ENCODE measurements at places on chromosomes 11 and 22. TPM values are rescaled to one million over a fixed set of nuclear protein-coding genes. Genes with fewer than 3 reads are reported as not detected.

UPK2 gene
- total RNA-seq, result not detected

PDE2A gene
- 0.92 TPM for total RNA-seq

C11orf42 gene
- total RNA-seq, result not detected

PAFAH1B2 gene
- 87.8 TPM for total RNA-seq

GRCh38 chr11:31325160-31325559 lies 44.4 kb downstream of the DCDC1 start:
- no peak for DNase-seq

DNA sequence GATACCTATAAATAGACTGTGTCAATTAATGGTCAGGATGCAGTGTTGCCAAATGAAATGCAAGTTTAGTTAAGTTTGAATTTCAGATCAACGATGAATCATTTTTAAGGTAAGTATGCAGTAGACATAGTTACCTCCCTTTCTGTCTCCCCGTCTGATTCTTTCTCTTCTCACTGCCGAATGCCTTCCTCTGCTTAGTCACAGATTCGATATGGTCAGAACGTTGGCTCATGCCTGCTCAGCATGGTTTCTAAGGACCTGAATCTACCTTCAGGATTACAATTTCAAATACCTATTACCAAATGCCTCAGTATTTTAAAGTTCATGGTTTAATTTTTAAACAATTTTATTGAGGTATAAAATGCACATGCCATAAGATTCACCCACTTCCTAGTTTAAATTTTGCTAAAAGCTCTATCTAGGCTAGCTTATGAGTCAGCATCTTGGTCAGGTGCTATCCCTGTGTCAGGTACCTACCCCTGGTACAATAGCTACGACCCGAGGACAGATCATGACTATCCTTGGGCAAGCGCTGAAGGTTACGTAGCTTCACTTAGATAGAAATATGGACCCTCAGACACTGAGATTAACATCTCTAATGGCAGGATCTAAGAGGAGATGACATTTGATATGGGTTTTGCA lies 78.2 kb upstream of the SPON1 start:
- DNase-seq, result no peak

- DNase-seq, result no peak
Observed at GRCh38 chr22:38707346-38707745, 1.6 kb downstream of the GTPBP1 start.

DNA sequence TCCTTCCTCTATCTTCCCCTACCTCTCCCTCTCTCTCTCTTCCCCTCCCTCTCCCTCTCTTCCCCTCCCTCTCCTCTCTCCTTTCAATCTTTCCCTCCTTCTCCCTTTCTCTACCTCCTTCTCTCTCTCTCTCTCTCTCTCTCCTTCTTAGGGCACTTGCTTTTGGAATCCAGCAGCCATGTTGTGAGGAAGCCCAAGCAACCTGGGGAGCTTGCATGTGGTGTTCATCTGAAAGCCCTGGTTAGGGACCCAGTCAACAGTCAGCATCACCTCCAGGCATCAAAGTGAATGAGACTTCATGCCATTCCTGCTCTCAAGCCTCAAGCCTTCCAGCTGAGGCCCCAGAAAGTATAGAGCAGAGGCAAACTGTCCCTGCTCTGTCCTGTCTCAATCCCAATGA lies 65.6 kb upstream of the SHISAL1 start:
- no peak for DNase-seq

Data from NCI-H460 (cell line).